D721Med (cell line): ENCODE measurements at places on chromosomes 1 and 21.

DNA sequence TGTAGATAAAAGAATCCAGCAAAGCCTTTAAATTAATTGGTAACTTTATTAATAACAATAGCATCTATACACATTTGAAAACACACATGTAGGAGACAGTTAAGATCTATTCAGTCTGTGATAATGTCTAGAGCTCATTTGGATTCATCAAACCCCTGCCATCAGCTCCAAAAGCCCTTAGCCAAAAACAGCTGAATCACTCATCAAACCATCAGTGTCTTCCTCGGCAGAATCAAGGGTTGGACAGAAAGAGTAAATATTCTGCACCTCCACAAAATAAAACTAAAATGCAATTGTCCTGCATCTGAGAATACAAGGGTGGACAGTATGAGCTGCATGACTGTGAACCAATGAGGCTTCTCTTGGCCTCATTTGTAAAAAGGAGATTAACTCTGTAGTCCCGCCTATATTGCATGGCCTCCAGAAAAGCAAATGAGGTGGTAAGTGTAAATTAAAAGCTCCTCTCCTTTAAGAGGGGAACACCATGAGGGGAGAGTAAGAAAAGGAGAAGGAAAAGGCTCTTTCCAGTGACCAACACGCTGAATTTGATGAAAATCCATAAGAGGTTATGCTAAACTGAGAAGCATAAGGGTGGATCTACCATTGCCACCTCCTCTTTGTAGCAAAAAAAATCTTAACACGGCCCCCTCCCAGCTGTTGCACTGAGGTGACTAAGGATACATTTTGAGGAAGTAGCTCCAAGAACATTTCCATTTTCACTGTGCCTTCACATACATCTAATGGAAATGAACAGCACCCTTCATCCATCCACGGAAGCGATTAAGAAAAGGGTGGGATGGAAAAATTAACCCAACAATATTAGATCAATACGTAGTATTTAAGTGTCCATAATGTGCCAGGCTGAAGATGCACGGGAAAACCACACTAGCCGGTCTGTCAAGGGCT, 14.7 kb upstream of the BOLA1 start:
- DNase-seq: no peak

DNA sequence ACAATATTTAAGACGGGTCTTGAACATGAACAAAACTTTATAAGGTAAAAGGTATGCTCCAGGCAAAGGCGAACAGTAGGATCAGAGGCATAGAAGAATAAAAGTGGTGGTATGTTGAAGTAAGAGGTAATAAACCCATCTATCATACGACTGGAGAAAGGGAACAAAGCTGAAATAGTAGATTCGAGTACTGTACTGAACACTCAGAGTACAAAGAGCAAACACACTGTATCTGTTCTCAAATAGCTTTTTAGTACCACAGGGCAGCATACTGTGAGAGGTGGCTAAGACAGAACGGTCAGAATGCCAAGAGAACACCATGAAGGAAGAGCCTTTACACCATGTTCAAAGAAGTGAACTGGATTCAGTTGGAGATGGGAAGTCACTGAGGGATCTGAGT, 83.2 kb downstream of the EPS15 start:
- DNase-seq: no peak

DNA sequence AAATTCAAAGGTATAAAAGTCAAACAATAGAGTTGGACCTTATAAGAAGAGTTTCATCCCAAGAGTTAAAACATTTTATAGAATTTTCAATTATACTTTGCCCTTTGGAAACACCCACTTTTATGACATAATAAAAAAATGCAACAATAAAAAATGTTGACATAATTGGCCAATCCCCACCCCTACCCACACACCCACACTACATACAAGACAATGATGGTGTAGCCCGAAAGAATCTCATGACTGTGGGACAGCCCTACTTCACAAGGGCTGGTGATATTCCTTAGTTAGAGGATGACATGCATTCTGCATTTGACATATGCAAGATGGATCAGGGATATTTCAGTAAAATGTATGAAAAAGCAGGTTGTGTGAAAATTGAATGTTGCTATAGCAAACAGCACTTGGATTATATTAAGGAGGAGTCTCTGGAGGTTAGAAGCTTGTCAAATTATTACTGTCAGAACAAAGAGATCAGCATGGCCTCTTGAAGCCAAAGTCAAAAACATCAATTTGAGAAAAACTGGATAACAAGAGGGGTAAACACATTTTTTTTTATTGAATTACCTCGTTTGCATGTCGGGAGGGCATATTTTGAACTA, 133.0 kb upstream of the SAMSN1 start:
- no peak for DNase-seq

DNA sequence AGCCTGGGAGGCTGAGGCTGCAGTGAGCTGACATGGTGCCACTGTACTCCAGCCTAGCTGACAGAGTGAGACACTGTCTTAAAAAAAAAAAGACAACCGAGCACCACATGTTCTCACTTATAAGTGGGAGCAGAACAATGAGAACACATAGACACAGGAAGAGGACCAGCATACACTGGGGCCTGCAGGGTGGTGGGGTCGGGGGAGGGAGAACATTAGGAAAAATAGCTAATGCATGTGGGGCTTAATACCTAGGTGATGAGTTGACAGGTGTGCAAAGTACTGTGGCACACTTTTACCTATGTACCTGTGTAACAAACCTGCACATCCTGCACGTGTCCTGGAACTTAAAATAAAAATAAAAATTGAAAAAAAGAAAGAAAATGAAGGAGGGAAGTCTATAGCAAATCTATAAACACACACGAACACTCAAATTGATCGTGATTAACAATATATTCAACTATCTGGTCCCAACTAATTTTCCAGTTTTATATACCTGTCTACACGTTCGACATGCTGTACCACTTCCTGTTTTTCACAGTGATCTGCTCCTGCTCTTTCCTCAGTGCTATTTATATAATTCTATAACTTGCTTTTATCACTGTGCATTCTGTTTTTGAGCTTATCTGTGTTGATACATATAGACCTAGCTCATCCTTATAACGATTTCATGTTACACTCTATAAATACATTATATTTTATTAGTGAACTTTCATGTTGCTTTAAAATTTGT, 27.2 kb downstream of the AK5 start:
- no peak for DNase-seq

DNA sequence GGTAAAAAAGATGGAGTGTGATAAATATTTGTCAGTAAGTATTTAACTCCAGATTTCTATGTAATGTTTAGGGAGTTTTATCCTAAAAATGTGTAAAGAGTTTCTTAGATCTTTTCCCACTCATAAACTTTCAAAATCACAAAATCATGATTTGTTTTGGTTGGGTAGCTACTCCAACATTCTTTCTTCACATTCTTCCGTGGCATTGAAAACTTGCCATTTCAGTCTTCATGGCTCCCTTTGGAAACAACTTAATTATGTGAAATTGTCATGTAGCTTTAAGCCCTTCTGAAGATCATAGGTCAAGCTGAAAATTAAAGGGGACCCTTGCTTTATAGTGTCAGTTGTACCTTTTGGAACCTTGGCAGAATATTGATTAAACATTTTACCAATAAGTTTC, 73.2 kb downstream of the ADGRL2 start:
- no peak for DNase-seq

- peak; percentile 15 for DNase-seq
Measured at GRCh38 chr1:237386362-237387143, 344.6 kb downstream of the RYR2 start.

DNA sequence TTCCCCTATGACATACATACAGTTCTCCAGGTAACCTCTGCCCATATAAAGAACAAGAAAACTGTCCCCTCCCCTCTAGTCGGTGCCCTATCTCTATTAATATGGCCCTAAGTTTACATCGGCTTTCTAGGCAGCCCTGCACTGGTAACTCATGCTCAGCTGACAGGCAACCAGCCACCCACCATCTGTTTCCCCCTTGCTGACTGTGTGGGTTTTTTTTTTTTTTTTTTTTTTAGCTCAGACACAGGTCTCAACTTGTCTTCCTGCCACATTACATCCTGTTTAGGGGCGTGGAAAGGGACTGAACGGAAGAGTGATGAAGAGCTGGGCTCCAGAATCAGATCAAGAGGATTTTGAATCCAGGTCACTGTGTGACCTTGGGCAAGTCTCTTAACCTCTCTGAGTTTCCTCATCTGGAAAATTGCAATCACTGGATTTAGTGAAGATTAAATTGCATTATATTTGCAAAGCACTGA, 14.0 kb downstream of the LAPTM5 start:
- no peak for DNase-seq

- DNase-seq: no peak
Measured at GRCh38 chr1:93659822-93660503, 21.7 kb downstream of the BCAR3 start.

- DNase-seq: no peak
Measured at GRCh38 chr1:204477036-204477740, 17.4 kb downstream of the PIK3C2B start.

DNA sequence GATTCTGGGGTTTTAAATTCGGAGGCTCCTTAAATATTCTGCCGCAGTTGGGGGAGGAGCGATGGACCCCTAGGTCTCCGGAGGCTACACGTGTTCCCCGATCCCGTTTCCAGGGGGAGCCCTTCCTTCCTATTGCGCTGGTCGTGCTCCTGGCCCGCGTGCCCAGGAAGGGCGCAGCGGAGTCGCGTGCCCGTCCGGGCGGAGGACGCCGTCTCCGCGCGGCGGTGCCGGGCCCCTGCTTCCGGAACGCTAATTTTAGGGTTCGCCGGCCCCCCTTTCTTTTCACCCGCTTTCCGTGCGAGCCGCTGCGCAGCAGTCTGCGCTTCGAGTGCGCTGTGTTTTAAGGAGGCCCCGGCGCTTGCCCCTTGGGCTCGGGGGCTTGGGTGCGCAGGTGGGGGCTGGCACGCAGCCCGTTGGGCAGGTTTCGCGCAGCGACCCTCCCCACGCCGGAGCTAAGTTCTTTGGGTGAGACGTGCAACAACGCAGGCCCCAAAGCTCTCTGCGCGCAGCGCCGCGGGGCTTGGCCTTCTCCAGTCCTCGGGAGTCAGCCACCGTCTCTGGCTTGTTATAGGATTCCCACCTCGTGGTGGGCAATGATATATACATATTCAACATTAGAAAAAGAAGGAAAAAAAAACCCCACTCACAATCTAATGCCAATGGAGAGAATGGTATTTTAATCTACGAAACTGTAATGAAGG, 43.5 kb upstream of the DNAJC6 start:
- peak; percentile 51 for DNase-seq

DNA sequence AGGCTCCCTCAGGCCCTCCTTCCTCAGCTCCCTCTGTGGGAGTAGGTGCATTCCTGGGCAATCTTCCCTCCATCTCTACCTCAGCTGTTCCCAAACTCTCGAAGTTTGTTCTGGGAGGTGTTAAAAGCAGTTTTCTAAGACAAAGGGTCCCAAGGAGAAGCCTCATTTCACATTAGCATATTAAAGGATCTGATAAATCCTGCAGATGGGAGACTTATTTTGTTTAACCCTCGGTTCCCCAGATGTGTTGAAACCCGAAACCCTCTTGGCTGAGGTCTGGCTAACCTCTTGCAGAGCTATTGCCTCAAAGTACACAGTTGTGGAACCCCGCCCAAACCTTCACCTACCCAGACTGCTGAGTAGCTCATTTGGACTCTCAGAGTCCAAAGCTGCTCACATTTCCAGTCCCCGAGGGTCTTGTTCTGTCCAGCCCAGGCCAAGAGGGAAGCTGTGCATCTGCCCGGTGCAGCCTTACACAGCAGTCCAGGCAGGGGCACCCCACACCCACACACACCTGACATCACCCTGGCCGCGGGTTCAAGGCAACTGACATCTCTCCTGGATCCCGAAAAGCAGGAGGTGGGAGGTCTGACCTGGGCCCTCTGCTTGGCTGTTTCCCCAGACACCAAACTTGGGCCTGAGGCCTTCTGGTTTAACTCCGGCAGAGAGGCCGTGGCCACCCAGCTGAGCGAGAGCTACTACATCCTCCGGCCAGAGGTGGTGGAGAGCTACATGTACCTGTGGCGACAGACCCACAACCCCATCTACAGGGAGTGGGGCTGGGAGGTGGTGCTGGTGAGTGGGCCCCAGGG, 19.5 kb upstream of the SELENON start:
- DNase-seq: no peak

- no peak for DNase-seq
Measured at GRCh38 chr1:25826571-25826970, 6.8 kb downstream of the MTFR1L start.

- no peak for DNase-seq
Measured at GRCh38 chr1:57910305-57910704, 486.4 kb upstream of the DAB1 start.

DNA sequence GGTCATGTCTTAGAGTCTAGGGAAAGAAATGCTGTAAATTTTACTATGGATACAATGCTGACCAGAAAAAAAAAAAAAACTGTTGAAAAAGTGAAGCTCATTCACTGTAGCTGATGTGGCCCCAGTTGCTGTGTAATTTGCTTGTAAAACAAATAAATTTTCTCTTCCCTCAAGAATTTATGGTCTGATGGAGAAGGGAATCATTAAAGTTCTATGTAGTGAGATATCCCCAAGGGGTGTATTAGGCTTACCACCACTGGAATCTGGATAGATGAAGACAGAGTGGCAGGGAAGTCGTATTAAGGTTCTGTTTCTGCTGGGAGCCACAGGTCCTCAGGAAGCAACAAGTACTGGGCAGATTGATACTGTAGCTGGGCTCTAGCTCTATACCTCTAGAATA, 860.0 kb downstream of the LTN1 start:
- no peak for DNase-seq

GRCh38 chr1:6785728-6786505, 663 bp downstream of the CAMTA1 start:
- no peak for DNase-seq

DNA sequence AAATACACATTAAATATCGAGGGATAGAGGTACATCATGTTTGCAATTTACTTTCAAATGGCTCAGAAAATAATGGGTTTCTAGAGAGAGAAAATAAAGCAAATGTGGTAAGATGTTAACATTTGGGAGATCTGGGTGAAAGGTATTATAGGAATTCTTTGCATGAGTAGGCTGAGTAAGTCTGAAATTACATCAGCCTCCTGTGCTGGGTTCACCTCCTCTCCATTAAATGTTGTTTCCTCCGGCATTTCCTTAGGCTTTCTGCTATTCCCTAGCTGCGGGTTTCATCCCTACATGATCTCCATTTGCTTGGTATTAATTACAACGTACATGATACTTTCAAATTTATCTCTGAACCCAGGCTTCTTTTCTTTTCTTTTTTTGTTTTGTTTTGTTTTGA, 31.6 kb downstream of the ZMYND12 start:
- DNase-seq: no peak

GRCh38 chr21:15031790-15032357, 32.9 kb downstream of the NRIP1 start:
- DNase-seq: no peak

- no peak for DNase-seq
Measured at GRCh38 chr1:8866173-8866791, 12.2 kb downstream of the ENO1 start.

GRCh38 chr1:245292553-245292952, 137.8 kb downstream of the KIF26B start:
- DNase-seq: no peak
